WTC11 (cell line): ENCODE measurements at places on chromosomes 7 and 10. TPM values are rescaled to one million over a fixed set of nuclear protein-coding genes. Genes with fewer than 3 reads are reported as not detected.

GRCh38 chr10:96863922-96864543, 31.9 kb downstream of the LCOR start:
- no peaks in the 10 kb centered on the region; the same call in 1 of the 2 replicates for H3K36me3 ChIP-seq
- peaks cover 9% of the 10 kb centered on the region for H3K4me1 ChIP-seq
- peak overlapping the region; percentile 42 for H3K27ac ChIP-seq
- H3K27me3 ChIP-seq = no peaks in the 10 kb centered on the region
- no peak overlapping the region for H3K4me3 ChIP-seq

- no peak for DNase-seq
- H3K4me1 ChIP-seq = peaks cover 13% of the 10 kb centered on the region
- H3K27ac ChIP-seq = no peak overlapping the region
- H3K27me3 ChIP-seq = no peaks in the 10 kb centered on the region
- H3K4me3 ChIP-seq = no peak overlapping the region
Observed at GRCh38 chr7:149216402-149216801, 21.1 kb downstream of the ZNF282 start.

GRCh38 chr7:49564379-49564714, 209.1 kb upstream of the VWC2 start:
- peaks cover 13% of the 10 kb centered on the region for H3K36me3 ChIP-seq
- no peak for DNase-seq
- no peak overlapping the region for H3K27ac ChIP-seq
- no peaks in the 10 kb centered on the region for H3K27me3 ChIP-seq

DNA sequence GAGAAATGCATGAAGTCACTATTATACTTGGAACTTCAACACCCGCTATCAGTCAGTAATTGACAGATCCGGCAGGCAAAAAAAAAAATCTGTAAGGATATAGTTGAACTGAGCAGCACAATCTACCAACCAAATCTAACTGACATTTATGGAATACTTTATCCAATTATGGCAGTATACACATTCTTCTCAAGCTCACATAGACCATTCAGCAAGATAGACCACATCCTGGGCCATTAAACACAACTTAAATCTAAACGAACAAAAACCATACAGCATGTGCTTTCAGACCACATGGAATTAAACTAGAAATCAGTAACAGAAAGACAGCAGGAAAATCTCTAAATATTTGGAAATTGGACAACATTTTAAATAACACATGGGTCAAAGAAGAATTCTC, 112.7 kb downstream of the MPP7 start:
- H3K4me1 ChIP-seq = peaks cover 8% of the 10 kb centered on the region; the same call in 1 of the 2 replicates
- no peak overlapping the region for H3K27ac ChIP-seq
- DNase-seq = no peak
- H3K27me3 ChIP-seq = no peaks in the 10 kb centered on the region

FAM170B gene
- total RNA-seq = not detected in 3 replicates

DNA sequence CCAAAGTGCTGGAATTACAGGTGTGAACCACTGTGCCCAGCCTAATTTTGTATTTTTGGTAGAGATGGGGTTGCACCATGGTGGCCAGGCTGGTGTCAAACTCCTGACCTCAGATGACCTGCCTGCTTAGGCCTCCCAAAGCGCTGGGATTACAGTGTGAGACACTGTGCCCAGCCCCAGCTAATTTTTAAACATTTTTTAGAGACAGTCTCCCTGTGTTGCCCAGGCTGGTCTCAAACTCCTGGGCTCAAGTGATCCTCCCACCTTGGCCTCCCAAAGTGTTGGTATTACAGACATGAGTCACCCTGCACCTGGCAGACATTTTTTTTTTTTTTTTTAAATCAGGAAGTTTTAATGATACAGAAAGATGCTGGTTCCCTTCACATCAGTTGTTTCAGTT, 15.5 kb downstream of the DENND10 start:
- no peak for DNase-seq
- no peaks in the 10 kb centered on the region for H3K27me3 ChIP-seq
- H3K27ac ChIP-seq = no peak overlapping the region
- no peak overlapping the region for H3K4me3 ChIP-seq
- H3K4me1 ChIP-seq = no peaks in the 10 kb centered on the region
- H3K36me3 ChIP-seq = peaks cover 60% of the 10 kb centered on the region

FKBP6 gene
- 0.09 to 0.11 TPM in 2 of 3 replicates, not detected in the other for total RNA-seq

DNA sequence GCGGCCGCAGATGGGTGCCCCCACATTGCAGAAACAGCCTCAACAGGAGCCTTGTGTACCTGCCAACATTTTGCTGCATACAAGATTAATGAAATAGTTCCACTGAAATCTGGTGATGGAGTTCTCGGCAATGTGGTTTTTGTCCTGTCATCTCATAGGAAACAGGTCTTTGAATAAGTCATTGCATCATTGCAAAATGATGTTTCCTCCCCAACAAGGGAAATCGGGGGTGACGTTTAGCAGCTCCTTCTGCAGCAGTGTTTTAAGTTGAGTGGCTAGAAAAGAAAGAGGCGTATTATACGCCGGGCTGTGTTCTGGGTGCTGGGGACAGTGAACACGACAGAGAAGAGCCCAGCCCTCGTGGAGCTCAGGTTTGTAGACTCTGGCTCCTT, 177.0 kb downstream of the PRKAG2 start:
- peaks cover 24% of the 10 kb centered on the region for H3K4me1 ChIP-seq
- H3K27me3 ChIP-seq = no peaks in the 10 kb centered on the region
- no peak overlapping the region for H3K4me3 ChIP-seq
- no peak overlapping the region for H3K27ac ChIP-seq

FAM25G gene
- not detected in 3 replicates for total RNA-seq

DNA sequence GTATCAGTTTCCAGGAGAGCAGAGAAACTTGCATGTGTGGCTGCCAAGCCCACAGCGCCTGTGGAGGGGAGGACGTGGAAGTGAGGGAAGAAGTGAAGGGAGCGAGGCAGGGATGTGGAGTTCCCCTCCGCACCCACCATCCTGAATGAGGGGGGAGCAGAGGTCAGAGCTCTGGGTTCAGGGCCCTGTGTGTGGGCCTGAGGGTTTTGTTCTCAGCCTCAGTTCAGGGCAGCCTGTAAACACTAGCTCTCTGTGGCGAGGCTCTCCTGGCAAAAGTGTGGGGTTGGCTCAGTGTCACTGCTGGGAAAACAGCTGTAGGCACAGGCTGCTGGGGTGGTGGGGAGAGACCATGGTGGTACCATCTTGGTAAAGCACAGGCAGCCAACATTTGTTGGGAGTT, 108.4 kb downstream of the C10orf105 start:
- no peak overlapping the region for H3K4me3 ChIP-seq
- H3K27me3 ChIP-seq = no peaks in the 10 kb centered on the region
- H3K36me3 ChIP-seq = no peaks in the 10 kb centered on the region
- no peak for DNase-seq
- H3K4me1 ChIP-seq = peaks cover 52% of the 10 kb centered on the region

GRCh38 chr10:117071286-117072050, 66.5 kb upstream of the SHTN1 start:
- no peak overlapping the region for H3K27ac ChIP-seq
- no peaks in the 10 kb centered on the region; the same call in 1 of the 2 replicates for H3K27me3 ChIP-seq
- H3K36me3 ChIP-seq = no peaks in the 10 kb centered on the region
- DNase-seq = no peak

- H3K27ac ChIP-seq = no peak overlapping the region
- no peaks in the 10 kb centered on the region for H3K36me3 ChIP-seq
- H3K27me3 ChIP-seq = no peaks in the 10 kb centered on the region; the same call in 1 of the 2 replicates
- no peaks in the 10 kb centered on the region for H3K4me1 ChIP-seq
- no peak for DNase-seq
Observed at GRCh38 chr10:77264107-77264506, 373.5 kb downstream of the KCNMA1 start.

SVIL gene
- total RNA-seq = 27.1 to 28.7 TPM (median 28.0 TPM) in 3 replicates

DNA sequence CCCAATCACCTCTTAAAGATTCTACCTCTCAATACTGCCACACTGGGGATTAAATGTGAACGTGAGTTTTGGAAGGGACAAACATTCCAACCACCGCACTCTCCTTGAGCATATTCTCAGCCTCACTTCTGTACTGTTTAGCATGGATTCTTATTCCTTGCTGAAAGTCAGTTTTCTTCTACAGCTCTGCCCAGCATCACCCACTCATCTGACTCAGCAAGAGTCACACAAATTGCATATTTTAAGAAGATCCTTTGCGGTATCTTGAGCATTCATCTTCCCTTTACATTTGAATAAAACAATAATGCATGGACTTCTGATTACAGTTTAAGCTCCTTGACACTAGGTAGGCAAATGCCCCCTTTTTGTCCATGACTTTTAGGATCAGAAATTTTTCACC, 251.6 kb upstream of the MKLN1 start:
- H3K27ac ChIP-seq = peak overlapping the region; percentile 84
- peaks cover 28% of the 10 kb centered on the region for H3K4me1 ChIP-seq
- no peak for DNase-seq
- no peaks in the 10 kb centered on the region for H3K27me3 ChIP-seq
- no peak overlapping the region for H3K4me3 ChIP-seq

DNA sequence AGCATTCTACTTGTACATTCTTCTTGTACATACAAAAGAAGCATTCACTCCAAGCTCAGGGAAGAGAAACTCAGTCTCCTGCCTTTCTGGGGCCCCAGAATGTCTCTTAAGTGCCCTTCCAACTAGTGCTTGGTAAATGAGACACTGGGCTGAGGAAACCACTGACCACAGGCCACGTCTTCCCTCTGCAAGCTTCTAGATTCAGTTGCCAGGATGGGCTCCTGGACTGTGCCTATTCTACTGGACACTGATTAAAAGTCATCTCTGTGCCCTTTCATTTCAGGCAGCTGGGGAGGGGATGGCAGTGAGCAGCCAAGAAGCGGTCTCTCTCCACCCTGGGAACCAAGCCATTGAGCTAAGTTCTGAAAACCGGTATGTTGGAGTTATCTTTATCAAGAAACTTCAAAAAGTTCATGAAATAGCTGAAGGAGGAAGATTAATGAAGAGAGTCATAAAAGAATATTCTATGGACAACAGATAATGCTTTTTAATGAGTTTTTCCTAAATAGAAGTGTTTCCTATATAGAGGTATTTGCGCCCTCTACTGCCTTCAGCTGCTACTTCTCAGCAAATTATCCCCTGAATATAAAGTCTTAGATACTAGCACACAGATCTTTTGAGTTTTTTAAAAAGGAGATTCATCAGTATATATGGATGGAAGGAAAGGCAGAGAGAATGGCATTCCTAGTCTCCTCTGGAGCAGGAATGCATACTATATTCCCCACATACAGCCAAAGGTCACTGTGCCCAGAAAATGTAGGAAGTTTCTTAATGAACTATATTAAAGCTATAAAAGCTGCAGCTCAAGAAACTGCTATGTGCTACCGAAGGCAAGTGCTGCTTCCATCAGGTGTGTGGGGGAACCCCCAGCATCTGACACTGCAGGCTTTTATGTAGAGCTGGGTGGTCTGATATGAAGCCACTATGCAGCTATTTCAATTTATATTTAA, 8.4 kb upstream of the IFIT1B start:
- peaks cover 14% of the 10 kb centered on the region for H3K4me1 ChIP-seq
- no peak for DNase-seq
- H3K27me3 ChIP-seq = no peaks in the 10 kb centered on the region
- no peak overlapping the region for H3K4me3 ChIP-seq
- no peak overlapping the region for H3K27ac ChIP-seq

UPK3BL2 gene
- total RNA-seq = 9.0 to 11.2 TPM (median 10.5 TPM) in 3 replicates

GRCh38 chr10:44180321-44181168, 204.4 kb downstream of the CXCL12 start:
- H3K36me3 ChIP-seq = no peaks in the 10 kb centered on the region
- no peak overlapping the region for H3K4me3 ChIP-seq

DNA sequence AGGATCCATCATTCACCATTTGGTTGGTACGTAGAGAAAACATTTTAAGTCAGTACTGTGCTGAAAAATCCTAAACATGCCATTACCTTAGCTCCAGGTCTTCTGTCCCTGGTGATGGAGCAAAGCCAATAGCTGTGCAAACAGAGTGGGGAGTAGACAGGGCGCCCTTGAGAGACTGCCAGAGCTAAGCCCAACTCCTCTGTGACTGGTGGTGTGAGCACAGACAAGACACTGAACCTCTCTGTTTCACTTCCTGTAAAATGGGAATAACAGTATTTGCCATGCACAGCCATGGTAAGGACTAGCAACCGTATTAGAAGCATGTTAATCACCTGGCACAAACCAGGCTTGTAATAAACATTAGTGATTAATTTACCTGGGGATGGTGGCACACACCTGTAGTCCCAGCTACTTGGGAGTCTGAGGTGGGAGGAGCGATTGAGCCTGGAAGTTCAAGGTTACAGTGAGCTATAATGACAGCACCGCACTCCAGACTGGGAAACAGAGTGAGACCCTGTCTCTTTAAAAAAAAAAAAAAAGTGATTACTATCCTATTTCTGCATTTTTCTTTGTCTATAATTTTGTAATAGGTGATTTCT, 28.7 kb downstream of the LYZL1 start:
- no peaks in the 10 kb centered on the region; the same call in 1 of the 2 replicates for H3K27me3 ChIP-seq
- peaks cover 24% of the 10 kb centered on the region for H3K4me1 ChIP-seq
- H3K36me3 ChIP-seq = no peaks in the 10 kb centered on the region
- H3K27ac ChIP-seq = no peak overlapping the region
- no peak overlapping the region for H3K4me3 ChIP-seq
- DNase-seq = no peak

GRCh38 chr10:46264336-46264735, 22.5 kb upstream of the ANTXRL start:
- H3K27ac ChIP-seq = no peak overlapping the region
- no peak overlapping the region for H3K4me3 ChIP-seq
- no peaks in the 10 kb centered on the region for H3K27me3 ChIP-seq
- no peak for DNase-seq
- no peaks in the 10 kb centered on the region for H3K36me3 ChIP-seq
- H3K4me1 ChIP-seq = no peaks in the 10 kb centered on the region

GRCh38 chr7:44748948-44749731, 493 bp downstream of the ZMIZ2 start:
- H3K27ac ChIP-seq = peak overlapping the region; percentile 54
- DNase-seq = no peak
- H3K4me1 ChIP-seq = peaks cover 36% of the 10 kb centered on the region
- peak overlapping the region; percentile 89 for H3K4me3 ChIP-seq

CPA4 gene
- 0.11 TPM in 2 of 3 replicates, not detected in the other for total RNA-seq

CACNB2 gene
- 3.2 to 4.4 TPM (median 3.3 TPM) in 3 replicates for total RNA-seq

- DNase-seq = no peak
- peak overlapping the region; percentile 67 for H3K4me3 ChIP-seq
- H3K36me3 ChIP-seq = peaks cover 26% of the 10 kb centered on the region
- peaks cover 9% of the 10 kb centered on the region for H3K4me1 ChIP-seq
- H3K27ac ChIP-seq = no peak overlapping the region
Observed at GRCh38 chr7:92446869-92447344, 375 bp upstream of the GATAD1 start.

EPO gene
- total RNA-seq = 0.63 to 0.76 TPM (median 0.66 TPM) in 3 replicates

TEX36 gene
- not detected in 3 replicates for total RNA-seq
